ENCODE measurements at places on chromosomes 1 and 21.

DNA sequence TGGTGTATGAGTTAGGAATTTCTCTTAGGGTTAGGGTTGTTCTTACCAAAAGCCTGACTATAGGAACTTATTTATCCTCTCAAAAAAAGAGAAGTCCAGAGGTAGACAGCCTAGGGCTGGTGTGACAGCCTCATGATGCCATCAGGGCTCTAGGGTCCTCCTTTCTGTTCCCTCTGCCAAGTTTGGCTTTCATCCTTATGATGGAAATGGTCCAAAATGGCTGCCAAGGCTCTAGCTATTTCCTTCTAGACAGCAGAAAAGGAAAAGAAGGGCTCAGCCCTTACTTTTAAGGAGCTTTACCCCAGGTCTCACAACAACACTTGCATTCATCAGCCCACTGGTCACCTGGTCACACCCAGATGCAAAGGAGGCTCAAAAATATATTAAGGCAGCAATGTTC lies 44.5 kb downstream of the IL12RB2 start:
- DNase-seq, result no peak

DNA sequence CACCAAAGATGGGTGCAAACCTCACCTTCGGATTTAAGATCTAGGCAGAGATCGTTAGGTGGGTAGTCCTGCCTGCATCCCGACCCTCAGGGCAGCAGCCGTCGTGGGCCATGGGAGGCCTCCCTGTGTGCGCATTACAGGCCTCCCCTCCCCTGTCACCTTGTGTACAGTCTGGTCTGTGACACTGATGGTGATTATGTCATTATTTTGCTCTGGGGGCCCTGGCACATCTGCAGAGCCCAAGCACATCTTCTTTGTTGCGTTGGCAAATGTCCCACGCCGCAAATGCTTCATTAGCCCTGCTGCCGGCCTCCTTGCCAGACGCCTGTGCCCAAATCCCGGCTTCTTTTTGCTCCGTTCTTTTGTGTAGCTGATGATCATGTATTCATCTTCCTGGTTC lies 31.7 kb downstream of the PROX1 start:
- DNase-seq, result no peak

- no peak for DNase-seq
Observed at GRCh38 chr1:48967318-48967717, 190.6 kb upstream of the BEND5 start.

GRCh38 chr1:33081554-33082305 lies 777 bp downstream of the AZIN2 start:
- DNase-seq, result no peak

- no peak for DNase-seq
Observed at GRCh38 chr1:33013791-33014190, 22.9 kb downstream of the AK2 start.

DNA sequence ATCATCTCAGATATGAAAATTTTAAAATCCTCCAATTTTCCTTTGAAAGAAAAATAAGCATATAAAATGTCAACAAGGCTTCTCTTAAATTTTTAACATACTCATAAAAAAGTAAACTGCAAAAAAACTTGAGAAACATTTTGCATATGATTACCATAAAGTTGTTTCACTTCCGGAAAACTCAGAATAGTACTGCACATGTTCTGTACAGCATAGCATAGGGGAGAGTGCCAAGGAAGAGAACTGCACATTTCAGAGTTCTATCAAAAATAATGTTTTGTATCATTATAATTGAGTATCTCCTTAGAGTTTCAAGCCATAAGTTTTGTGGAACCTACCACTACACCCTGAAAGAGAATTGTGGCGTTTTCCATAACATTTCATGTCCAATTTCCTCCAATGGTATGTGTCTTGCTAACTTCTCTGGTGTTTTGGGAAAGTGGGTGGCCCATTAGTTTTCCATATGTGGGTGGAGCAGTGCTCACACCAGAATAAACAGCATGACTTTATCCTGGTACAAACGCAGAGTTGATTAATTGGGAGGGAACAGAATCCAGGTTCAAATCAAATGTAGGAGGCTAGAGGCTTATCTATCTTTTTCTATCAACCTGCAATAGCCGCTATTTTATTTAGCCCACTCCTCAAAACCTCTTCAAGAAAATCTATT lies 430.9 kb downstream of the LMO4 start:
- no peak for DNase-seq

DNA sequence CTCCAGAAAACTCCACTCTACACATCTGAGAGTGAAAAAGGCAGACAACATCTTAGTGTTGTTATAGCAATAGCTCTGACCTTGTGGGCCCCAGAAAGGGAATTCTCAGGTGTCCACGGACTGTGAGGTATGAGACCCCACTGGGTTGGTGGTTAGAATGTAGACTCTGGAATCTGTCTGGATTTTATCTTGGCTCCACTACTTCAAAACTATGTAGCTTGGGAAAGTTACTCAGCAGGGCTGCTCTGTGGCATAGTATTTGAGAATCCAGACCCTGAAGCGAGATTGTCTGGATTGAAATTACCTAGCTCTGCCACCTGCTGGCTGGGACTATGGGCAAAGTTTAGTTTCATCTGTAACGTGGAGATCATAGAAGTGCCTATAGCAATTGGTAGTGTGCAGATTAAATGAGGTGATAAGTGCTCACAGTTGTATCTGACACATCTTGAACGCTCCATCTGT lies 25.8 kb downstream of the PRDM2 start:
- no peak for DNase-seq

DNA sequence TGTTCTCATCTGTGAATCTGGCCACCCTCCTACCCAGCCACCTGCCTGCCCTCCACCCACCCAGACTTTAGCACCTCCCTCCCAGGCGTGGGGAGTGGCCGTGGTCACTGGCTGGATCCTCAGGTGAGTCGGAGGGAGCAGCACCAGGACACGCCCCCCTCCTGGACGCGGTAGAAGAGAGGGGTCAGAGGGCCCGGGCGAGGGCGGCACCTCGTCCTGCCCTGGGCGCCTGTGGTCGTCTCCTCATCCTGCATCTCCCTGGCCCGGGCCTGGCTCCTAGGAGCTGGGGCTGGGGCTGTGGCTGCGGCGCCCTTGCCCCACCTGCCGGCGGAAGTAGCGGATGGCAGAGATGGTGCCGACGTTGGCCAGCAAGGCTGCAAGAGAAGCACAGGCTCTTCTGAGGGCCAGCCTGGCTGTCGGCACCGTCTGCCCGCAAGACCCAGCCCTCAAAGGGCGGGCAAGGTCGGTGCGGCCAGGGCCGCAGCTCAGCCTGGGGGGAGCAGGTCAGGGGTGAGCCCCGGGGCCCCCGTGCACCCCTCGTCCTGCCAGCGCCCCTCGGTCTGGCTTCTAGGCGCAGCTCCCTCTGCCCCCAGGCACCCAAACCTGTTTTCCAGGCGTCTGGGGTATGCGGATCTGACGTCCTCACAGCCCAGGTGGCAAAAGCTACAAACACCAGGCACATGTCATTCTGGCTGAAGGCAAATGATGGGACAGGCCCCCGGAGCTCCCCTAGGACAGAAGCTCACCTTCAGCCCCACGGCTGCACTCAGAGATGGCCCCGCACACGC lies 5.8 kb downstream of the PERM1 start:
- no peak for DNase-seq

DNA sequence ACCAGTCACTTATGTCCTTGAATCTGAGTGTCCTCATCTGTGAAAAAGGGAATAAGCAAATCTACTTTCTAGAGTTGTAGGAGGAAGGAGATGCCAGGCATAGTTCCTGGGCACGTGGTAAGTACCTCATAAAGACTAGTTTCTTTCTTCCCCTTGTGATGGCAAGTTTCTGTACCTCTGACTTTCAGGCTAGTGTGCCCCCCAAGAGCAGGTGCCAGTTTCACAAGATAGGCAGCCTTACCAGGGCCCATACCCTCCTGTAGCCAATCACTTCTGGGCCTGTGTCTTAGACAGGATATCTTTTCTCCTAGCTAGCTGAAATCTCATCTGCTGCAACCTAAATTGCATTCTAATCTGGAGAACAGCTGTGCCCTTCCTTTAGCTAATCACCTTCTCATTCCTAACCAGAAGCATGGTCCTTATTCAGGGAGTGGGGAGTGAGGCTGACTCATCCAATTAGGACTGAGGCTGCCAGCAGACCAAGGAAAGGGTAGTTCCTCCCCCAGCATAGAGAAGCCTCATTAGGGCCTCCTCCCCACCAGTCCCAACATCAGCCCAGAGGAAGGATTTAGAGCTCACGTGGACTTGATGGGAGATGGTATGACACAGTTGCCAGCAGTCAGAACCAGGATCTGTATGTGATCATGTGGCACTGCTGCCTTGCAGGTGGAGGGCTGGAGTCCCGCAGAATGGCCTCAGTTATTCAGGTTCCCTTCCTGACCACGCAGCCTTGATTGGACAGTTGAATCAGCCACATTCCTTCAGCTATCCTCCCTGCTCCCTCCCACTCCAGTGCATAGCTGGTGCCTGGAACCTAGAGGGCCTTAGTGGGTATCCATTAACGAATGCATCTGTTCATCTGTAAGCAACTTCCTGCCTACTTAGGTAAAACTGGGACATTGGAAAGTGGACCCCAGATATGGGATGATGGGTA lies 7.9 kb downstream of the KLHDC8A start:
- DNase-seq, result no peak

- DNase-seq, result no peak
Observed at GRCh38 chr21:28908351-28908750, 84.3 kb downstream of the LTN1 start.

DNA sequence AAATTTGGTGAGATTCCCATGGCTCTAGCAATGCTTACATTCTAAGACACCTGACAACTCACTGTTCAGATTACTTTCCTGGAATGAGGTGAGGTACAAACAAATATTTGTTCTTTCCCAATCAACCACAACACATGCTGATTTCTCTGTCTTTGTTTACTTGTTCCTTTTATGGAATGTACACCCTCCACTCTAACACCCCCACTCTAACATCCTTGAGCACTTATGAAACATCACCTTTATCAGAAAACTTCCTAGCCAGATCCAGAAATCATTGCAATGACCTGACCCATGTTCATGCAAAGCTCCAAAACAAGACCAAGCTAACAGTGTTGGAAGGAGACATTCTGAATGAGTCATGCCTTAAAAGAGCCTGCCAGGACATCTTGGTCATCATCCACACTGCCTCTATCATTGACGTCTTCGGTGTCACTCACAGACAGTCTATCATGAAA lies 35.5 kb downstream of the HSD3B1 start:
- no peak for DNase-seq

DNA sequence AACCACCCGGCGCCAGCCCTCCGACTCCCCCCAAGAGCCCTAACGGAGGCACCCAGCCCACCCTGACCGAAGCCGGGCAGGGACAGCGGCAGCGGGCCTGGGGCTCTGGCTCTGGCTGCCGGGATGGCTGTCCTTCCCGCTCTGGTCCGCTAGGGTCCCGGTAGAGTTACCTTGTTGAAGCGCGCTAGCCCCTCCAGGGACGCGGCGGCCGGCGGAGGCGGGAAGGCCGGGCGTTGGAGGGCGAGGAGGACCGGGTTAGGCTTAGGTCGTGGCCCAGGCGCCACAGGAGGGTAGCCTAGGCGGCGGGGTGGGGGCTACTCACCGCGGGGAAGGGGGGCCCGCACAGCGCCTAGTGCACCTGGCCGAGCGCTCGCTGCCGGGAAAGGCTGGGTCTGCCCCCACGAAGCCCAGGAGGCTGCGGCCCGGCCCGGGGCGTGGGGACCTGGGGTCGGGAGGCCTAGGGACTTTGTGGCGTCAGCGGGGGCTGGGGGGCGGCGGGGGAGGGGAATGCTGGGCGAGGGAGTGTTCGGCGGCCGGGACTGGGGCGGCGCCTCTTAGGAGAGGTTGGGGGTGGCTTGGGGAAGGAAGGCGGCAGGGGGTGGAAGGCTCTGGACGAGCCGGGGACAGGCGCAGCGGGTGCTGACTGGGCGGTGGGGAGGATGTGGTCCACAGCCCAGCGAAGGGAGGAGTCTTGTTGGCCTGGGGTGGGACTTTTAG lies at the start of gene TRIM17:
TSS of gene TRIM17 (minus strand) at position 645 of the 717 bp plus-strand sequence. CDS start 1,789 bp downstream, outside the sequence.
- DNase-seq, result no peak

GRCh38 chr1:208641579-208642280 lies 397.5 kb upstream of the PLXNA2 start:
- DNase-seq, result no peak

DNA sequence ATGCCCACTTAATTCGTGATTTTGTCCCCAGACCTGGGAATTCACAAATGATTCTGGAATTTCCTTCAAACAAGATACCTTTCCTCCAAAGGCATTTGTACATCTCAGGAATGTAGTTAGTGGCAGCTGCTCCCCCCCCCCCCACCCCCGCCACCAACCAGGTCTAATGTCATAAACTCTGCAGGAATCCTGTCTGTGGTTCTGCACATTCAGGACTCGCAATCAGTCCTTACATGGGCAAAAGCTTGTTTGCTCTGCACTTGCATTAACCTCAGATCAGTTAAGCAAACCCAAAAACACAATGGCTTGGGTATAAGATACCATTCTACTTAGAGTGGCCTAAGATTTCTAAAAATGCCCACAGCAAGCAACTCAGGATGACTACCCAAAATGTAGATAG lies 143.8 kb downstream of the TGFB2 start:
- DNase-seq, result no peak

DNA sequence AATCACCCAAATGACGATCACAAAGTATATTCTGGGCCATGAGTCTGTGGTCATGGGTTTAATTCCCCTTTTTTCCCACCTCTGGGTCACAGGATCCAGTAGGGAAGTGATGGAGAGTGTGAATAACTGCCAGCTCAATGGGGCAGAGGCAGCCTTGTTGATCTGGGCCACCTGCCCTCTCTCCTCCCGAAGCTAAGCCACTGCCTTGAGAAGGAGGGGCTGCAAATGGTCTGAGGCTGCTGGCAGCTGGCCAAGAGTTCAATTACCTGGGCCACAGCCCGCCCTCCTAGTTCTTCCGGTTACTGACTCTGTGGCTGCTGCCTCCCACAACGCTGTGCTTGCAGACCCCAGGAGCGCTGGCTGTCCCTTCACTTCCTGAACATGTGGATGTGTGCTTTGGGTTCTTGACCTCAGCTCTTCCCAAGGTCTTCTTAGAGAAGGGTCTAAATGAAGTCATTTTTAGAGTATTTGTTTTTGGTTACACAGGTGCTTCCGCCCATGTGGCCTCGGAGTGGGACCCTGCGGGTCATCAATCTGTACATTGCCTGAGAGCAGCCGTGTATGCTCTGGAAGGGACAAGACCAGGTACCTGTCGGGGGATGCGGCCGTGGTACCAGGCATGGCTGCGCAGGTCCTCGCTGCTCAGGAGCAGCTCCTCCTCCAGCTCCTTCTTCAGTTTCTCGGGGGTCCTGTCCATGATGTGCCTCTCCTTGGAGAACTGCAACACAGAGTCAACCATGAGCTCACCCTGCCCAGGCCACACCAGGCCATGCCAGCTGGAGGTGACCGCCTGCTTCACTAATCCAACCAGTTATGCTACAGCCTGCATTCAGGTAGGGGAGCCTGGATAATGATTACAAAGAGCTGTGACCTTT lies 89.7 kb downstream of the BCAR3 start:
- DNase-seq, result no peak

DNA sequence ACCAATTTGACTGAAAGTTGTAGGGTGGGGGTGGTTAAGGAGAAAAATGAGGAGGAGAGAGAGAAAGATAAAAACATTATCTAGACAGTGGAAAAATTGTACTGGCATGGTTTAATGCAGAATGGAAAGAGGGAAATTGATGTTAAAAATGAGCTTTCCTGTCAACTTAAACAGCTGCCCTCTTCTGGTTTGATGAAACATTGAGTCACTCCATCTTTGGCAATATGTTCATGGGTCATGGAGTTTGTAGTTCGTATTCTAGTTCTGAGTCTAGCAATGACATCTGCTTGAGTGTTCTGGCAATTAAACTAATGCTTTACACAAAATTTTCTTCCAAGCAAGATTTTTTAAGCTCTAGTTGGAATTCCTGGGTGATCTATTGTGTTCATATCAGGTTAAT lies 9.6 kb downstream of the ZNF648 start:
- DNase-seq, result no peak
